Urinary bladder (tissue), 4 donors: ENCODE measurements at places on chromosomes 7 and 10. TPM values are rescaled to one million over a fixed set of nuclear protein-coding genes. Genes with fewer than 3 reads are reported as not detected.

CLRN3 gene
- not detected for polyA plus RNA-seq

RASSF4 gene
- polyA plus RNA-seq: 55.1 TPM

GRCh38 chr10:50033481-50033880, 34.3 kb upstream of the WASHC2A start:
- DNase-seq: no peak

EN2 gene
- 0.06 TPM for polyA plus RNA-seq

- no peak for DNase-seq
Measured at GRCh38 chr10:7173948-7174347, 236.9 kb downstream of the SFMBT2 start.

TMEM178B gene
- polyA plus RNA-seq: 0.57 TPM

- no peak for DNase-seq
Measured at GRCh38 chr10:124705817-124706461, 38.2 kb downstream of the FAM53B start.

GTF2IRD2 gene
- 12.6 TPM for polyA plus RNA-seq

DNA sequence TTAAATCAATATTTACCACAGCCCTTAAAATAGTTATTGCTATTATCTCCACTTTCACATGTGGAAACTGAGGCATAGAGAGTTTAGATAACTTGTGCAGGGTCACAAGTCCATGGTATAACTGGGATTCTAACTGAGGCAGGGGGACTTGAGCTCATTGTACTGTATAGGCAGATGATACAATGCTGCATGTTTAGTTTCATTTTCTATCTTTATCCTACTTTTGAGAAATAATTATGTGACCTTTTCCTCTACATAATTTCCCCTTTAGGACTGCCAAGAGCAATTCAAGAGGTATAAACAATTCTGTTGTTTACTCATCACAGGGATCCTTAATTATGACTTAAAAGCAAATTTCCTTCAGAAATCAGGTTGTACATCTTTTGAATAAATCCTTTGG, 193.1 kb downstream of the SUGCT start:
- no peak for DNase-seq

- no peak for DNase-seq
Measured at GRCh38 chr10:35855155-35855947, 213.3 kb upstream of the FZD8 start.

FANK1 gene
- 1.5 TPM for polyA plus RNA-seq

ADRB1 gene
- 0.57 TPM for polyA plus RNA-seq

DNA sequence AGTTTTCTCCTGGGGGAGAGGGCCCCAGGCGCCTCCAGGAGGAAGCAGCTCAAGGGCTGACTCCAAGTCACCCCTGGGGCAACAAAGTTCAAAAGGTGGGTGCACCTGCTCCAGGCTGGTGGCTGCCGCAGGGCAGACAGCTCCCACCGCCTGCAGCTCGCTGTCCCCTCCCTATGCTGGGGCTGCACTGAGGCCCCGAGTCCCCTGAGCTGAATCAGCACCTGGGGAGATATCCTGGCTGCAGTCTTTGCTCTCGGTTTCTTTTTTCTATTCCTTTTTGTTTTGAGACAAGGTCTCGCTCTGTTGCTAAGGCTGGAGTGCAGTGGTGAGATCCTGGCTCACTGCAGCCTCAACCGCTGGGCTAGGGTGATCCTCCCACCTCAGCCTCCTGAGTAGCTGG, 183.4 kb downstream of the DNAJB6 start:
- DNase-seq: no peak

DNA sequence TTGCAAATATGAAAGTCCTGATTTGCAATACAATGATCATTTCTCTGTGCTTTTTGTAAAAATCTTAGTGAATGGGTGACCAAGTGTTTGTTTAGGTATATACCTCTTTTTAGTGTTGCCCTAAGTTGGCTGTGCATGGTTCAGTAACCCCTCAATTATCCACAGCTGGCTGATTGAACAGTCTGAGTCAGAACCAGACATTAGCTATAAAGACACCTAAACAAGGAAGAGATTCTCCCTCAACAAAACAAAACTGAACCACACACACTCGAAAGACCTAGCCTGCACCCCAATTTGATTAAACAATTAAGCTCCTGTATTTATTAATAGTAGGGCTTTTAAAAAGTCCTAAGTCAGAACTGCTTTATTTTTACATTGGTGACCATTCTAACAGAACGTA, 2.8 kb downstream of the RSBN1L start:
- DNase-seq: no peak

EEPD1 gene
- polyA plus RNA-seq: 18.4 TPM
